Hematopoietic multipotent progenitor cell treated with erythropoietin and hydrocortisone succinate and interleukin-3 and kit ligand, for 6 days (in vitro differentiated cells): ENCODE measurements at places on chromosomes 11 and 22.

- DNase-seq = no peak
Measured at GRCh38 chr11:8031248-8032115, 44.3 kb downstream of the EIF3F start.

GRCh38 chr11:68266121-68266891, 5.5 kb downstream of the C11orf24 start:
- DNase-seq = no peak

DNA sequence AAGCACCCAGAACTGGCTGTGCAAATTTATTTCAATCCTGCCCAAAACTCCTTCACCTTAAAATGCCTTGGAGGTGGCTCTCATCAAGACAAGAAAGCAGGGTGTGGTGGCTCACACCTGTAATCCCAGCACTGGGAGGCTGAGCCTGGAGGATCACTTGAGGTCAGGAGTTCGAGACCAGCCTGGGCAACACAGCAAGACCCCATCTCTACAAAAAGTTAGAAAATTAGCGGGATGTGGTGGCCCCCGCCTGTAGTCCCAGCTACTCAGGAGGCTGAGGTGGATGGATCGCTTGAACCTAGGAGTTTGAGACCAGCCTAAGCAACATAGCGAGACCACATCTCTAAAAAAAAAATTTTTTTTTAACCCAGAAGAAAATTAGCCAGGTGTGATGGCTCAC, 689 bp upstream of the RAB39A start:
- DNase-seq = no peak

DNA sequence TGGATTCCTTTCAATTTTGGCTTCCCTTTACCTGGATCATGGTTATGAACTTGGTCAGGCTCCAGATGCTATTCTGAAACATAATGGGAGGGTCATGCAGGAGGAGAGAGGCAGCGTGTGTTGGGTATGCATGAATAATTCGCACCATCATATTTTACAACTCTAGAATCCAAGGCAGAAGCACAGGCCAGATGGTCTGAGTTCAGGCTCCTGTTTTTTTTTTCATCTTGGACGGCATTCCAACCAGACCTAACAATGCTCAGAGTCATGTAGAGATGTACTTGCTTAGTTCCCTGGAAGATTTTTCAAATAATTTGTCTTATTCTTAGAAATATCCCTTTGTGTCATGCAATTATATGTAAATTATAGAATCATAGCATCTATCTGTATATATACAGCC, 393.5 kb downstream of the JRKL start:
- DNase-seq = no peak

GRCh38 chr11:105023003-105023402, at the start of gene CASP5:
CASP5 (minus strand) TSS chr11:105023168; CDS start chr11:105023136, 32 bp downstream.
- DNase-seq = peak; percentile 9

DNA sequence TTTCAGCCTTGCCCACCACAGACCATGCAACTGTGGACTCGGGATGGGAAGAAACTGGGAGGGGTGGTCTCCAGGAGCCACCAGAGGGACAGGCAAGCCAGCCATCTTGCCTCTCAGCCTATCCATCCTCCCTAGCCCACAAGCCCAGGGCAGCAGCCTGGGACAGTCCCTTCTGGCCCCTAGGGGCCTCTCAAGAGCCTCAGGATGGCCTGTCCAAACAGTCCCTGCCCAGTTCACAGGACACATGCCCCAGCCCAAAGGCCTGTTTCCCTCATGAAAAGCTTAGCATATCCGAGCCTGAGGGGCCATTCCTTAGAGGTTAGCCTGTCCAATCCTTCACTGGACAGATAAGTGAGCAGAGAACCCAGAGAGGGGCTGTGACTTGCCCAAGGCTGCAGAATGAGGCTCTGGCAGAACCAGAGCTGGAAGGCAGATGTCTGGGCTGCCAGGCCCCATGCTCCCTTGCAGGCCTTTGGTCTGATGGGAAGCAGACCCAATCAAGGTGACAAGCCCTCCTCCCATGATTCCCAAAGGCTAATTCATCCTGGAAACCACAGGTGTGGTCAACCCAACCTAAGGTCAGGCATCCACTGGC, 28.2 kb downstream of the LRRC10B start:
- DNase-seq = no peak

DNA sequence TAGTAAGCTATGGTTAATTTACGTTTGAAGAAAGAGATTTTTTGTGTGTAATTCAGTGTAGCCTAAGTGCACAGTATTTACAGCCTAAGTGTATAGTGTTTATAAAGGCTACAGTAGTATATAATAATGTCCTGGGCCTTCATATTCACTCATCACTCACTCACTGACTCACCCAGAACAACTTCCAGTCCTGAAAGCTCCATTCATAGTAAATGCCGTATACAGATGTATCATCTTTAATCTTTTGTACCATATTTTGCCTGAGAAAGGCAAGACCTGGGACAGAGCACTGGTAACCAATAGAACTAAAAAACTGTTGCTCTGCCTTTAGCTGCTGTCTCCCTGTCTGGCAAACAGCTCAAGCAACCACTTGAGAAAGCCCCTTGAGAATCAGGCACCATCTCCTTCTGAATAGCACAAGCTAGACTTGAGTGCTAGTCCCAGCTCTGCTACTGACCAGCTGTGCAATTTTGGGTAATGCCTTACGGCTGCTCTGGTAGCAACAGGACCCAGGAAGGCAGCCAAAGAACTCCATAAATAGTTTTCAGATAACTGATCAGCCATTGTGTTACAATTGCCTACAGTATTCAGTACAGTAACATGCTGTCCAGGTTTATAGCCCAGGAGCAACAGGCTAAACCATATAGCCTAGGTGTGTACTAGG, 131.3 kb downstream of the KCNC1 start:
- no peak for DNase-seq

DNA sequence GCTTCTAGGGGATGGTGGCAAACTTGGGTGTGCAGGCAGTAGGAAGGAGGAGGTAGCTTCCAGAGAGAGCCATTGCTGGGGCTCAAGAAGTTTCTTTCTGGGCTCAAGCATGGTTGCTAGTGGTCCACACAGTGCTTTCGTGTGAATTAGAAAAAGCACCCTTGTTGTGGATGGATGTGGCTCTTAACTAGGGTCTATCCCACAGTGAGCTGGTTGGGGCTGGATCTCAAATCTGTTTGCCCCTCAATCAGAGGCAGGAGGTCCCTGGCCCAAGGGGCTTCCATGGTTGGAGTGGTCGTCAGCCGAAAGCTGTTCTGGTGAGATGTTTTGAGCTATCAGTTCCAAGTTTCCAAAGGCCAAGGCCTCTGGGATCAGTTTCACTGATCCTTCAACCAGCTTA, 35.0 kb downstream of the ZBTB16 start:
- DNase-seq = no peak

GRCh38 chr11:112318184-112318591, 57.5 kb upstream of the PLET1 start:
- peak; percentile 94 for DNase-seq

DNA sequence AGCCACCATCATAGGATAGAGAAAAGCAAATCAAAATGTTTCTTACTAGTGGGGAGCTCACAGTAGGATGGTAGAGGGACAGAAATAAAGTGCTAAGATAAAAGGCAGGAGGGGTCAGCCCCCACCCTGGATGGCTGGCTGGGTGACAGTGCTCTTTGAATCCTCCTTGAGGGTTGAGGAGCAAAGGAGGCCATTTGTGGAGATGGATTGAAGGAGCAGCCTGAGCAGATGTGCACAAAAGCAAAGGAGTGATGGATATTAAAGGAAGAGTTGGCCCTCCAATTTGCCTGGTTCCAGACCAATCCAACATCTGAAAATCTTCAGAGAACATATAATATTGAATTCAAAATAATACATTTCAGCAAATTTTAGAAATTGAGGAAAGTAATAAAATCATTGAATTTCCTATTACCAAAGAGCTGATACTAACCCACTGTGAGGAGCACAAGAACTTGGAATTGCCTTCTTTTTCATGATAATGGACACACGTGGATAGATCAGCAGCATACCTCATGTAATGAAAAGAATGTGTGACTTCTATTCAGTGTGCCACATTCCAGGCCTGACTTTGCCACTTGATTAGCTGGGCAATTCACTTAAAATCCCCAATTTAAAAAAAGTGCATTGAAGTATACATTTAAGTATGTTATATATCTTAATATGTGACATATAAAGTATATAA, 287.0 kb downstream of the FAT3 start:
- DNase-seq = no peak

DNA sequence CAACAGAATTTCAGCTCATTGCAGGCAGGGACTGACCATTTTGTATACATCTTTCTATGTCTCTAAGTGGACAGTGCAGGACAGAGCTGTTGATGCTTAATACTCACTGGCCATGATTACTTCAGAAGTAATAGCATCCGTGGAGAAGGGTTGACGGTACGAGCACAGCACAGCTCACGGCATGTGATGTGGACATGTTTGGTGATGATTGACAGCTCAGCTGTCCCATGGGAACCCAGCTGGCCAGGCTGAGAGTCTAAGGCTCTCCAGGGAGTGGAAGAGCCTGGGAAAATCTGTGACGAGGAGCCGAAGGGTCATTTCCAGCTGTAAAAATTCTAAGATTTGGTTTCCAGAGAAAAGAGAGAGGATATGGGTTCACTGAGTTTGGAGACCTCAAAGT, 198.2 kb downstream of the SNX19 start:
- DNase-seq = no peak

- DNase-seq = no peak
Measured at GRCh38 chr22:24177456-24177855, 3.8 kb upstream of the SUSD2 start.

DNA sequence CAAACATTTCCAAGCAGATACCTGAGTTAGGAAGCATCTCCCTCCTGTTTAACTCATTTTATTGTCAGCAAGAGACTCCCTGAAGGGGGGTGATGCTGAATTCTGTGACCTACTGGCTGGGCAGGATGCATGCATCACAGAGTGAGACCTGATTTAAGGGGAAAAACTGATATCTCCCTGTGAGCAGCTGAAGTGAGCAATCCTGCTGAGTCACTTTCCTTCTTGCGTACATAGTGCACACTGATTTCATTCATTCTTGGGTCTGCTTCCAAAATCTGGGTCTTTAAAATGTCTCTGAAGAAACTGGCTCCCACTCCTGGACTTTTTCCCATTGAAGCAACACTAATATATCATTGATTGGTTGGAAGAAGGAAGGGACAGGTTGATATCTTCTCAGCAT, 23.3 kb downstream of the P4HA3 start:
- DNase-seq = peak; percentile 46

DNA sequence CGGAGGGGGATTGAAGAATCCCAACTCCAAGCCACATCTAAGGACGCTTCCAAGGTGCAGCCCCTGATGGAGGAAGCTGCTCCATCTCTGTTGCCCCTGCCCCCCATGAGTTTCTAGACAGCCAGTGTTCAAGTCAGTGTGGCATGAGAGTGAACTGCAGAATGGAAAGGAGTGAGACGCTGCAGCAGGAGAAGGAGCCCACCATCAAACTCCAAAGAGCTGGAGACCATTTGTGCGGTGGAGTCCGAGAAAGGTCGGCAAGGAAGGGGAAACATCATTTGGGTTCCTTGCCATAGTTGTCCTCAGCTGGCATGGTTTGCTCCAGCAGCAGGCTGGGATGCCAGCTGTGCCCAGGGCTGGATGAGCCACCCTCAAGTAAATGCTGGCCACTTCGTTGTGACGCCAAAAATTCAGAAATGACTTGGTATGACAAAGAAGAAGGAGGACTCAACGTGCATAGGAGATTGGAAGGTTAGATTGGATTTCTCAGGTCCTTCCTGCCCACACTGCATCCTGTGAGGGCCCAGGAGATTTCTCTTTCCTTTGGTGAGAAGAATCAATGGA, 16.4 kb downstream of the APOL2 start:
- DNase-seq = no peak

- no peak for DNase-seq
Measured at GRCh38 chr22:40553014-40553554, 83.4 kb downstream of the MRTFA start.

DNA sequence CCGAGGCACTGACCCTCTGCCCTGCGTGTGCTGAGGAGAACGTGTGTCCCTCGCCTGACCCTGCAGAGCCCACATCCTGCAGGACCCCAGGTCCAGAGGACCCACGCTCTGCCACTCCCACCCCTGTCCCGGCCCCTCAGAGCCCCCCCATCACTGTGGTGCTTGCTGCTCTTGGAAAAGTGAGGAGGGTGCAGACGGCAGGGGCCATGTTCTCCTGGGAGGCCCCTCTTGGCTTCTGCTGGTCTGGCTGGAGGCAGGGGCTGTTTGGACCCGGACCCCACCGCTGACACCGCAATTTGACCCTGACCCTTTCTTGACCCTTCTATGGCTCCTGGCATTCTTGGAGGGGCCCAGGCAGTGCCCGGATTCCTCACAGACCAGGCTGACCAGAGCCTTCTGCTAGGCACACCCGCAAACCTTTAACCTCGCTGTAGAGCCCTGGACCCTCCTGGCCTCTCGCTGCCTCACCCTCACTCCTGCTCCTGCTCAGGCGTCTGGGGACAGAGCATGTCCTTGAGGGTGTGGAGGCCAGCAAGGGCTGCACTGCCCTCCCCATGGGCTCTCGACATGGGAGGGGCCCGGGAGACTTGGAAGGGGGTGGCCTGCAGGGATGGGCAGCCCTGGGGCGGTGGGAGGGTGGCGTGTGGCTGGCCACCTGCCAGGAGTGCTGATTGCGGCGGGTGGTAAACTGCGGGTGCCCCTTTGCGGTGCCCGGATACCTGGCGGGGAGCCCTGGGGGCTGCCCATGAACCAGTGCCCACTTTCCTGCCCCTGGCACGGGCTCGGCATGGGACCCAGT, 37.0 kb upstream of the MUC5AC start:
- no peak for DNase-seq

DNA sequence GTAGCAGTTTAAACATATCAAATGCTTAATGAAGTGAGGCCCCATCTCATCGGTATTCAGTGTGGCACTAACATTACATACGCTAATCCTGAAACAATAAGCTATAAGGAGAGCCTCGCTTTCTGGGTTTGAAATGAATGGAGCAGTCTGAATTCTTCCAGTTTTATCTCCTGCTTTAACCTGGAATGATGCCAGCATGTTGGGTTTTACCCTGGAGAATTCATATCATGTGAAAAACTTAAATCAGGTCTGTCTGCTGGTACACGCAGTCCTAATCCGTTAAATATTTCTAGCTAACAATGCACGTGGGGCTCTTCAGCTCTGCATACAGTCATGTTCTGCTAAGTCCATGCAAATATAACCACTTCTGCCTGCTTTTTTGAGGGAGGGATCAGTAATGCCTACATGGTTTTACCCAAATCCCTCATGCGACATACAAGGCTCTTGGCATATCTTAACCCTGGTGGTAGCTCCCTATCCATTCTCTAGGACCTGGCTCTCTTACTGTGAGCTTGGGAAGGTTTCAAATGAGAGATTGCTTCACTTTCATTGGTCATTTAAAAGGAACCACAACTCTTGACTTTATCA, 92.7 kb downstream of the COMMD9 start:
- DNase-seq = no peak
